ENCODE measurements at places on chromosomes 7 and 10. TPM values are rescaled to one million over a fixed set of nuclear protein-coding genes. Genes with fewer than 3 reads are reported as not detected.

- peaks cover 57% of the 10 kb centered on the region for H3K27me3 ChIP-seq
These were observed 32.0 kb downstream of the SRRM3 start for GRCh38 chr7:76233538-76234281.

- H3K4me3 ChIP-seq = no peak overlapping the region
- H3K36me3 ChIP-seq = no peaks in the 10 kb centered on the region
- H3K27ac ChIP-seq = no peak overlapping the region
- no peaks in the 10 kb centered on the region for H3K27me3 ChIP-seq
These were observed 65.4 kb downstream of the SLC25A40 start for GRCh38 chr7:87810726-87811125.

DNA sequence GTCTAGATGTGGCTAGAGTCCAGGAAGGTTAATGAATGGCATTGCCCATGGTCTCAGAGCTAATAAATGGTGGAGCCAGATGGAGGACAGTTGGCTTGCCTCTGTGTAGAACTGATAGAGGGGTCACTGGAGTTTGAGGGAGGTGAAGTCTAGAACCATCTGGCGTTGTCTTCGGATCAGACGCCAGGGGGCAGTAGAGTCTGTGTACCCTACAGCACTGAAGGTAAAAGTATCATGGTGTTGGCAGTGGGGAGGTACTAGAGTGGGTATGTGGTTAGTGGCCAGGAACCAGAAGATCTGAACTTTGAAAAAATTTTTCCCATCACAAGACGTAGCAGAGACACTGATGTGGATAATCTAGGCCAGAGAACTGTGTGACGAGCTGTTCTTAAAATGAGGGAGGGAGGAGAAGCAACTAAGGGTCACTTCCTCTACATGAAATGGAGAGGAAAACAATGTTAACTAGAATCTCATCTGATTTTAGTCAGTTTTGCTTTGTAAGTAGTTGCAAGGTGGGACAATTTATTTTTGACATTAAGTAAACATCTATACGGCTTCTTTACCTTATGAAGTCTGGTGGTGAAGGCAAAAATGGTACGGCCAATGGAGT is 227.9 kb upstream of the PRSS58 start:
- H3K4me3 ChIP-seq = no peak overlapping the region
- DNase-seq = peak; percentile 61
- H3K36me3 ChIP-seq = no peaks in the 10 kb centered on the region

- H3K4me3 ChIP-seq = no peak overlapping the region
- H3K27me3 ChIP-seq = no peaks in the 10 kb centered on the region
- no peak for DNase-seq
- H3K27ac ChIP-seq = no peak overlapping the region
- H3K4me1 ChIP-seq = no peaks in the 10 kb centered on the region
These were observed 647.9 kb downstream of the CNTNAP2 start for GRCh38 chr7:146764458-146764857.

DNA sequence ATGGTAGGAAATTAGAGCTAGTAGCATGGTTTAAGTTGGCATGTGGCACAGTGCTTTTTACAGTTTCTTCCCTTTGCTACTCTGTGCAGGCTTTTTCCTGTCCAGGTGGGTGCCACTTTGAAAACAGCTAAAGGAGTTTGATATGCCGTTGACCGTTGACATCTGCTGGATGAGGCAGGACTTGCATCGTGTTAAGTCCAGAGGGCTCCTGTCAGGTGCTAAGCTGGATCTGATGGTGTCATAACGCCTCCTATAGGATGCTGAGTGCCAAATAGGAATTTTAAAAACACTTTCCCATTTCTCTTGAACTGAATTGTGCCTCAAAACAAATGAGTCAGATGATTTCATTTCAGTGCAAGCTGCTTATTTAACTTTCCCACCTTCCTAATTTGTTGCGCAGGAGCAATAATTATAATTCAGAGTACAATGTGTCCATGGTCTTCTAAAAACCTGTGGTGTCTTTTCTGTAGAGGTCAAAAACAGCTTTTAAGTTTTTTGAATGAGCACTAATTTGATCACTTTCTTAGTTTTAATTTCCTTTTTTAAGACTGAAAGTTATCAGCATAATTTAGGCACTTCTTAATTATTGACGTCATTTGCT is 178.3 kb downstream of the CDCA7L start:
- H3K4me3 ChIP-seq = no peak overlapping the region
- H3K4me1 ChIP-seq = peaks cover 16% of the 10 kb centered on the region
- no peaks in the 10 kb centered on the region for H3K27me3 ChIP-seq
- H3K36me3 ChIP-seq = no peaks in the 10 kb centered on the region

DNA sequence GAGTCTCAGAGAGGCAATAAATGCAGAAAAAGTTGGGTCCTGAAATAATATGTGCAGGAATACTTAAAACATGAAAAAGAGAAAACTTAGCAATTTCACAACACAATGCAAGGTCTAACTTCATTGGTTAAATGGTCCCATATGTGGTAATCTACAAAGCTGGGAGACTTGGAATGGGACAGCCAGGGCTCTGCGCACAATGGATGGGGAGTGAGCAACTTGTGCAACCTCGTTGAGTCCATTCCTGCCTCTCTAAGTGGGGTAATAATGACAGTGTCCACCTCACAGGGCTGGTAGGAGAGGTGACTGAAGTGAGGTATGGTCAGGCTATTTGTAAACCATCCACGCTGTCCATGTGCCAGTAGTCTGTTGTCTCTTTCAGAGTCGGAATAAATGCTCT is 11.8 kb upstream of the EMX2 start:
- H3K4me1 ChIP-seq = peaks cover 14% of the 10 kb centered on the region
- no peak overlapping the region for H3K27ac ChIP-seq
- no peak overlapping the region for H3K4me3 ChIP-seq

- DNase-seq = peak; percentile 67
- H3K4me1 ChIP-seq = peaks cover 43% of the 10 kb centered on the region
- peaks cover 39% of the 10 kb centered on the region for H3K27me3 ChIP-seq
- H3K4me3 ChIP-seq = peak overlapping the region; percentile 61
These were observed 652 bp downstream of the KAZALD1 start for GRCh38 chr10:101062232-101063049.

C10orf105 gene
- 0.32 TPM for total RNA-seq

DNA sequence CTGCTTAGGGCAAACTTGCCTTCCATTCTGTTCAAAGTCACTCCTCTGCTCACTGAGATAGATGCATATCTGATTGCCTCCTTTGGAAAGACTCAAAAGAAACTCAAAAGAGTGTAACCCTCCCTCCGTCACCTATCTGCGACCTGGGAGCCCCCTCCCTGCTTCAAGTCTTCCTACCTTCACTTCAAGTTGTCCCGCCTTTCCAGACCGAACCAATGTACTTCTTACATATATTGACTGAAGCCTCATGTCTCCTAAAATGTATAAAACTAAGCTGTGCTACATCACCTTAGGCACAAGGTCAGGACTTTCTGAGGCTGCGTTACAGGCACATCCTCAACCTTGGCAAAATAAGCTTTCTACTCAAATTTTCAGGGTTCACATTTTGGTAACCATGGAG is 77.4 kb upstream of the C1GALT1 start:
- H3K27me3 ChIP-seq = no peaks in the 10 kb centered on the region
- H3K4me1 ChIP-seq = peaks cover 24% of the 10 kb centered on the region
- no peak overlapping the region for H3K4me3 ChIP-seq
- no peak for DNase-seq
- H3K27ac ChIP-seq = no peak overlapping the region

OR2AE1 gene
- not detected for total RNA-seq

PNLIP gene
- not detected for total RNA-seq

NEURL1 gene
- 1.6 TPM for total RNA-seq

DNA sequence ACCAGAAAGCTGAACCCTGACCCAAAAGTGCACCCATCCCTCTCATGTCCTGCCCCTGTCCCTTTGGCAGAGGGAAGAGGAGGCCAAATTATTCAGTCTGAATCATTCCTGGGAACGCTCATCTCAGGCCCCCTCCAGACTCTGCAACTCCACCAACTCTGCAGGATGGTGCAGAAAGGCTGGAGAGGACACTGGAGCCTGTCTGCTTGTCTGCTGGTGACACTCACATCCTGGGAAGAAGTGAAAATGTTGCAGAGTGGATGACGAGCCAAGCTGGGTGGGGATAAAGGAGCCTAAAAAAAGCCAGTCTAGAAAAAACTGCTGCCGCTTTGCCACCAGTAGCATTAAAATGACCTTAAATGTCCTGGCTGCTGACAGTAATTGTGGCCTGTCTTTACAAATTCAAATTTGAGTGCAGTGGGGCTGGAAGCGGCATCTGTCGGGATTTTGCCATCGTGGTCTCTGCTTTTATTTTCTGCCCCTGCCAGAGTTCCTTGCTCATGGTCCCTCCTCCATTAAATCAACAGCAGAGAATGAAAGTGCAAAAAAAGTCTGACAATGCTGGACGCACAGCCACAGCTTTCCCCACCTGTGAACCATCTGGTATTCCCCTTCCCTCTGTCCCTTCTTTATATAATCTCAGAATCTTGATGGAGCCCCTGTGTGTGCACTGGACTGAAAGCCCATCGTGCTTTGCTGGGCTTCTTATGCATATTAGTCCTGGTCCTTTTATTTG is 63.9 kb downstream of the STK17A start:
- no peaks in the 10 kb centered on the region for H3K27me3 ChIP-seq
- DNase-seq = no peak
- H3K4me1 ChIP-seq = peaks cover 93% of the 10 kb centered on the region
- no peak overlapping the region for H3K4me3 ChIP-seq
- peak overlapping the region; percentile 98 for H3K27ac ChIP-seq

DNA sequence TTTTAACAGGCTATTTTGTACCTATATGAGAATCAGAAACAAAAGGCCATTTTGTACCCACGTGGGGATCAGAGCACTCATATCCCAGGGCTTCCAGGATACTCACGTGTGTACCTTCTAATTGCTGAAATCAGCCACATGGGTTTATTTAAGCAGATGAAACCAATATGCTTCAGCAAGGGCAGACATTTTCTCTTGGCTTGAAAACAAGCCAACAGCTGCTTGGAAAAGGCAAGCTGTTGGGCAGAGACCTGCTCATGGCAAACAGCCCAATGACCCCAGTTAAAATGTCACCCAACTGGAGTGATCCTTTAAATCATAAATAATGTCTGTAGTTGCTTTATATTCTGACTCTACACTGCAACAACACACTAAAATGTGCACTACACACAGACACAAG is 26.5 kb upstream of the TOMM7 start:
- no peaks in the 10 kb centered on the region for H3K36me3 ChIP-seq
- H3K4me1 ChIP-seq = peaks cover 4% of the 10 kb centered on the region
- peaks cover 3% of the 10 kb centered on the region for H3K27me3 ChIP-seq
- H3K27ac ChIP-seq = no peak overlapping the region

- no peak overlapping the region for H3K4me3 ChIP-seq
- no peak overlapping the region for H3K27ac ChIP-seq
- no peaks in the 10 kb centered on the region for H3K36me3 ChIP-seq
- no peak for DNase-seq
- peaks cover 50% of the 10 kb centered on the region for H3K4me1 ChIP-seq
These were observed 2.1 kb downstream of the CASD1 start for GRCh38 chr7:94511718-94512117.

HOGA1 gene
- total RNA-seq = not detected

GRCh38 chr10:70850097-70850496 is 34.3 kb downstream of the SGPL1 start:
- DNase-seq = no peak
- no peaks in the 10 kb centered on the region for H3K27me3 ChIP-seq
- H3K4me1 ChIP-seq = peaks cover 29% of the 10 kb centered on the region

EN2 gene
- total RNA-seq = not detected

VKORC1L1 gene
- 8.9 TPM for total RNA-seq

DNA sequence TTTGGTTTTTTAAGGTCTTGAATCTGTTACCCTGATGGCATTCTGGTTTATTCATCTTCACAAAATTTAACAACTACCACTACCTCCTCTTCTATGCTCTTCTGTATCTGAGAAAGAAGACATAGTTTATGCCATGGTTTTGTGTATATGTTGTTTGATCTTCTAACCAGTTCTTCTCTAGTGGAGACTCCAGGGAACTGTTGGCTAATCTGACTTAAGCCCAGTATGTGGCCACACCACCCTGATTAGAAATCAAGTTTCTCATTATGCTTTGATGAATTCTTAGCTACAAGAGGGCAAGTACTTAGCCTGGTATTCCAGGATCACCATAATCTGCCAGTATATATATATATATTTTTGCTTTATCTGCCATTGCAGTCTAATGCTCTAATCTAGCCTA is 99.5 kb upstream of the MXI1 start:
- DNase-seq = no peak
- H3K36me3 ChIP-seq = peaks cover 9% of the 10 kb centered on the region
- no peak overlapping the region for H3K27ac ChIP-seq
- H3K27me3 ChIP-seq = no peaks in the 10 kb centered on the region

PHKG1 gene
- total RNA-seq = 3.8 TPM

DNAAF5 gene
- 27.5 TPM for total RNA-seq

GRCh38 chr10:59833810-59834209 is 72.5 kb downstream of the CCDC6 start:
- H3K36me3 ChIP-seq = peaks cover 29% of the 10 kb centered on the region
- peaks cover 50% of the 10 kb centered on the region for H3K4me1 ChIP-seq
- DNase-seq = no peak
- H3K27me3 ChIP-seq = no peaks in the 10 kb centered on the region

DNA sequence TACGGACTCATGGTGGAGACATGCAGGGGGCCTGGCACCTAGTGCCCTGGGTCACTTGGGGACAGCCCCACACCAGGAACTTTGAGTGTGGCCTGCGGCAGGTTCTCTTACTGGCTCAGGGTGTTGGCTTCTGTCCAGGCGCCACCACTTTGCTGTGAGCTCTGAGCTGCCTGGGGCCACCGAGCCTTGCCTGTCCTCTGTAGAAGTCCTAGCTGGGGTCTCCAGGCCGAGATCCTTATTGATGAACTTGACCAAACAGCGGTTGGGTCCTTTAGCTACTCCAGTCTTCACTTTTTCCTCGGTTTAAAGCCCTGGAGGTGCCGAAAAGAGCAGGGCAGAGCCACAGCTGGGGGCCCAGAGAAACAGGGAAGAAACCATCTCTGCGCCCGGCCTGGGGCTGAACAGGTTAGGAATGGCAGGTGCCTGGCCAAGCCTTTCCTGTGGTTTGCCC is 41.3 kb downstream of the ZNF467 start:
- no peak for DNase-seq
- no peak overlapping the region for H3K27ac ChIP-seq
- peaks cover 8% of the 10 kb centered on the region for H3K36me3 ChIP-seq

- H3K27me3 ChIP-seq = peaks cover 41% of the 10 kb centered on the region
- peak within 1 kb of the TSS; percentile 77 for H3K4me3 ChIP-seq
- peak; percentile 53 for DNase-seq
- no peak within 1 kb of the TSS for H3K27ac ChIP-seq
- H3K4me1 ChIP-seq = peaks cover 6% of the 10 kb centered on the region
- H3K36me3 ChIP-seq = no peaks in the 10 kb centered on the region
These were observed at the start of gene C1QL3 for GRCh38 chr10:16521311-16522016. C1QL3 (minus strand) TSS chr10:16521879; CDS start chr10:16521065, 814 bp downstream.

ARHGEF5 gene
- total RNA-seq = 17.6 TPM

ANKRD16 gene
- 3.9 TPM for total RNA-seq

CDNF gene
- 1.8 TPM for total RNA-seq

DNA sequence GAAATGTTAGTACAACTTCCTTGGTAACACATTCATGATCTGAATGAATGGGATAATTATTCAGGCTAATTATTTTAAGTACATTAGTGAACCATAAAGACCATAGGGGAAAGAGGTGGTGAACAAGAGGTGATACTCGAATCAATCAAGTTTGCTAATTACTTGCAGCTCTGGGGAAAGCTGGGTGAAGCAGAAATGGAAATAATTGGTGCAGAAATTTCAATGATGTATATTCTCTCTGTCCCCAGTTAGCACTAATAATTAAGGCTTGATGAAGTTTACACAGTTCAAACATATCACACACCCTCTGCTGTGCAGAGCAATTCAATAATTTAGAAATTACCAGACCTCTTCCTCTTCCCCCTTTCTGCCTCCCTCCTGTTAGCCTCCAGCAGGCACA is 49.4 kb upstream of the OPALIN start:
- no peak overlapping the region for H3K4me3 ChIP-seq
- H3K27me3 ChIP-seq = peaks cover 19% of the 10 kb centered on the region
- no peak for DNase-seq
- H3K36me3 ChIP-seq = no peaks in the 10 kb centered on the region
- H3K4me1 ChIP-seq = no peaks in the 10 kb centered on the region

GRCh38 chr10:34537629-34538231 is 277.4 kb downstream of the PARD3 start:
- no peaks in the 10 kb centered on the region for H3K4me1 ChIP-seq
- no peaks in the 10 kb centered on the region for H3K27me3 ChIP-seq
- H3K36me3 ChIP-seq = no peaks in the 10 kb centered on the region
- H3K27ac ChIP-seq = no peak overlapping the region
